ENCODE measurements at places on chromosomes 5 and 9. TPM values are rescaled to one million over a fixed set of nuclear protein-coding genes. Genes with fewer than 3 reads are reported as not detected.

DNA sequence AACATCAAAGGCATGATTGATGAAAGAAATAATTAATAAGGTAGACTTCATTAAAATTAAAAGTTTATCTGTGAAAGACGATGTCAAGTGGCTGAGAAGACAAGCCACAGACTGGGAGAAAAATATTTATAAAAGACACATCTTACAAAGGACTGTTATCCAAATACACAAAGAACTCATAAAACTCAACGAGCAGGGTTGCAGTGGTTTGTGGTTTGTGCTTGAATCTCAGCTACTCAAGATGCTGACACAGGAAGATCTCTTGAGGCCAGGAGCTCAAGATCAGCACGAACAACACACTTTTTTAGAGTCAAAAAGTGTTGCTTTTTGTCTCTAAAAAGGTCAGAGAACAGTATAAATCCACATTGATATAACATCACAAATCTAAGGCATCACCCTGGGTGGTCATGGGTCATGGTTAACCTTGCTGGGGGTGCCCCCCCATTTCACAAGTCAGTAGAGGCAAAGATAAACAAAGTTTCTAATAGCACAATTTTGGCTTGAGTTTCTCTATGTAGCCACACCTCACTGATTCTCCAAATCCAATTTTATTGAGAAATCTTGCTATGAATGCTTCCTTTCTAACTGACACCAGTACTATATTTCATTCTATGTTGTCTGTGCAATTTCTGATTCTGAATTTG is 342.9 kb upstream of the RPS23 start:
- no peaks in the 10 kb centered on the region for H3K4me1 ChIP-seq
- no peak overlapping the region for H3K4me3 ChIP-seq
- no peak for DNase-seq
- no peak overlapping the region for H3K27ac ChIP-seq
- H3K27me3 ChIP-seq, result no peaks in the 10 kb centered on the region

Gene PCDHGB7
- total RNA-seq, result 3.5 TPM

Gene PIP5K1B
- 1.4 TPM for total RNA-seq

Gene SPATA31E1
- total RNA-seq, result not detected

GRCh38 chr5:56108246-56108645 is 113.5 kb upstream of the IL6ST start:
- H3K27me3 ChIP-seq, result no peaks in the 10 kb centered on the region
- H3K4me3 ChIP-seq, result no peak overlapping the region
- no peak for DNase-seq
- H3K36me3 ChIP-seq, result no peaks in the 10 kb centered on the region
- no peak overlapping the region for H3K27ac ChIP-seq

- H3K4me1 ChIP-seq, result no peaks in the 10 kb centered on the region
- no peak overlapping the region for H3K4me3 ChIP-seq
- DNase-seq, result no peak
- H3K36me3 ChIP-seq, result no peaks in the 10 kb centered on the region
Observed at GRCh38 chr5:44713446-44713845, 95.3 kb upstream of the MRPS30 start.

GRCh38 chr5:97529354-97529985 is 346.4 kb upstream of the RIOK2 start:
- H3K27me3 ChIP-seq, result no peaks in the 10 kb centered on the region
- DNase-seq, result no peak
- no peak overlapping the region for H3K27ac ChIP-seq
- H3K4me3 ChIP-seq, result no peak overlapping the region
- H3K4me1 ChIP-seq, result no peaks in the 10 kb centered on the region
- no peaks in the 10 kb centered on the region for H3K36me3 ChIP-seq

DNA sequence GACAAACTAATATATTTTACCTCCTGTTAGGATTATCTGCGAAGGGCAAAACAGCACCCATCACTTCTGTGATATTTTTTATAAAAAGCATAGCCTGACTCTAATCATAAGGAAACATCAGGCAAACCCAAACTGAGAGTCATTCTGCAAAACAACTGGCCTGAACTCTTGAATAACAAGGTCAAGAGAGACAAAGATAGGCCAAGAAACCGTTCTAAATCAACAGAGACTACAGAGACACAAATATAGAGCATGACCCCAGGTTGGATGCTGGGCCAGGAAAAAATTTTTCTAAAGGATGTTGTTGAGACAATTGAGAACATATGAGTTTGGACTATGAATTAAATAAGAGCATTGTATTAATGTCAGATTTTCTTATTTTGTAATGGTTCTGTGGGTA is 384.9 kb downstream of the NFIB start:
- H3K4me1 ChIP-seq, result no peaks in the 10 kb centered on the region
- no peaks in the 10 kb centered on the region for H3K36me3 ChIP-seq
- no peaks in the 10 kb centered on the region for H3K27me3 ChIP-seq
- H3K27ac ChIP-seq, result no peak overlapping the region
- DNase-seq, result no peak

Gene RFESD
- total RNA-seq, result 0.89 TPM
